ENCODE measurements at places on chromosomes 11 and 22.
A peak's percentile ranks its signal among the peaks of the same experiment; 100 is the strongest.

- peak; percentile 57 for DNase-seq
Measured at GRCh38 chr11:116691771-116692177, 81.0 kb downstream of the BUD13 start.

DNA sequence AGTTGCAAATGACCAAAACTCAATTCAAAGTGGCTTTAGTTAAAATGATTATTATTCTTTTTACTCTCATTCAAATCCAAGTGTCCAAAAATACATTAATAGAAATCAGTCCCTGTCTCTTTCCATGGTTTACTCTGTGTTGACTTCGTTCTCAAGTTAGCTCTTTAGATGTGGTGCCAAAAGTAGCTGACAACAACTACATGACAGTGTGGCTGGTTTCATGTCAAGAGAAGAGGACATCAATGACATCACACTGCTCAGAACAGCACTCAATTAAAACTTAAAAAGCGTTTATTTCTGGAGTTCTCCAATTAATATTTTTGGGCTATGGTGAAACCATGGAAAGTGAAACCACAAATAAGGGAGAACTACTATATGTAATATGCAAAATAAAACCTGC lies 1746.9 kb downstream of the LRRC4C start:
- DNase-seq, result no peak

- no peak for DNase-seq
Measured at GRCh38 chr11:120180551-120181232, 30.1 kb upstream of the OAF start.

- DNase-seq, result peak; percentile 94
Measured at GRCh38 chr11:75771646-75772410, 3.2 kb downstream of the DGAT2 start.

DNA sequence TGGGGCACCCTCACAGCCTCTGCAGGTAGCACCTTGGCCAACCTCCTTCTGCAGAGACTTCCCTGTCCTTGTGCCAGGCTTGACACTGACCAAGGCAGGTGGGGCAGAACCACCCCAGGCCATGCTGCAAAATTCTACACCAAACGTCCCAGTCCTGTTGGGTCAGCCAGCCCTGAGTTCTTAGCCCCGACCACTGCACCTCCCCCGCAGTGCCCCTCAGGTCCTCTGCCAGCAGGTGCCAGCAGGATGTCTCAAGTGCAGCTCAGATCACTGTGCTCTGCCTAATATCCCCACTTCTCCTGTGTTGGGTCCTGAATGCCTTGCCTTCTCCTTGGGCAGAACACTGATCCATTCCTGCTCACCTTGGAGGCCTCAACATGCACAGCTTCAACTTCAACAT lies 999.7 kb downstream of the TBC1D22A start:
- no peak for DNase-seq

- DNase-seq, result no peak
Measured at GRCh38 chr11:120751550-120751949, 240.0 kb downstream of the GRIK4 start.

DNA sequence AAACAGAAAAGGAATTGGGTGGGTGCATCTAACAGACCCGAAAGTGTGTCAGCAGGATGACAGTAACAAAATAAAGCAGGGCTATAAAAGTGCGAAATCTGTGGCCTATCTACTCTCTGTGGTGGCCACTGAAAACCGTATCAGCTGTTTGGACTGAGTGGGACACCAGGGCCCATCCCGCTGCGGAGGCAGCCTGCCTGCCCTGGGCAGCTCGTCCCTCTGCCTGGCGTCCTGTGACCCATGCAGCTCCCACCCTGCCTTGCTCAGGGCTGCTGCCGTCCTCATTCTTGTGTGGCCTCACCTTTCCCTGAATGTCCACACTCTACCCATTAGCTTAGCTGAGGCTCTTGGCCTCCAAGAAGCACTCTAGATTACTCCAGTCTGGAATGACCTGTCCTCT lies 30.4 kb downstream of the CARS1 start:
- DNase-seq, result no peak

DNA sequence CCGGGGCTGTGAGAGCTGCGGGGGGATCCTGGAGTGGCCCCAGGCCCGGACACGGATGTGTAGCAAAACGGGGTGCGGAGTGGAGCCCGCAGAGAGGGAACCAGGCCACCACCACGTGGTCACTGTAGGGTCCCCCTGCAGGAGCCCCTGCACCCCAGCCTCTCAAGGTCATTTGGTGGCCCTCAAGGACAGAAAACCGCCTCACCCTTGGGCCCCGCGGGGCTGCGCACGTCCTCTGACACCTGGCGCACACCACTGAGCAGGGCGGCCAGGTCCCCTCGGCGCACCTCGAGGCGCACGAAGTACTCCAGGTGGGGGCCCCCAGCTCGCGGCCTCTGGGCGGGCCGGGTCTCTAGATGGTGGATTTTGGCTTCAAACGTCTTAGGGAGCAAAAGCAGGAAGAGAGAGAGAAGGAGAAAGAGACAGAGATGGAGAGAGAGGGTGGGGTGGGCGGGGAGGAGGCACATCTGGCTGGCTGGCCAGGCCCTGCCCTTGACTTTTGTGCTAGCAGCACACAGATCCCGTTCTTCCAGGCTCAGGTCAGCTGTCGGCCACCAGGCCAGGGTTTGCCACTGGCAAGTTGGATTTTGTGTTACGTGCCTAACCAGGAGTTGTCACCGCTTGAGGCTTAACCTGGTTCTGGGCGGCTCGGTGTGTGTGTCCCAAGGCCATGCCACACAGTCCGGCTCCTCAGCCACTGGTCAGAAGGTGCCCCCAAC lies 3.2 kb downstream of the TH start:
- DNase-seq, result no peak

DNA sequence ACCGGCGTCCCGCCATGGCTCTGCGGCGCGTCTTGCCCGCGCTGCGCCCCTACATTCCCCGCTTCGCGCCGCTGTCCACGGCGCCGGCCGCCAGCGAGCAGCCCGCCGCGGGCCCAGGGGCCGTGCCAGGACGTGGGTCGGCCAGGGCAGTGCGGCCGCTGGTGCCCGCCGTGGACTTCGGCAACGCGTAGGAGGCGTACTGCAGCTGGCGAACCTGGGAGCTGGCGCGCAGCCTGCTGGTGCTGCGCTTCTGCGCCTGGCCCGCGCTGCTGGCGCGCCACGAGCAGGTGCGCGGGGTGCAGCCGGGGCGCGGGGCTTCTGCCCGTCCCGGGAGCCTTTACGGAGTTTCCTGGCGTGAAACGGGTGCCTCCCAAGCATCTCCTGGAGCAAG lies 20.1 kb downstream of the DGCR6L start:
- DNase-seq, result no peak

DNA sequence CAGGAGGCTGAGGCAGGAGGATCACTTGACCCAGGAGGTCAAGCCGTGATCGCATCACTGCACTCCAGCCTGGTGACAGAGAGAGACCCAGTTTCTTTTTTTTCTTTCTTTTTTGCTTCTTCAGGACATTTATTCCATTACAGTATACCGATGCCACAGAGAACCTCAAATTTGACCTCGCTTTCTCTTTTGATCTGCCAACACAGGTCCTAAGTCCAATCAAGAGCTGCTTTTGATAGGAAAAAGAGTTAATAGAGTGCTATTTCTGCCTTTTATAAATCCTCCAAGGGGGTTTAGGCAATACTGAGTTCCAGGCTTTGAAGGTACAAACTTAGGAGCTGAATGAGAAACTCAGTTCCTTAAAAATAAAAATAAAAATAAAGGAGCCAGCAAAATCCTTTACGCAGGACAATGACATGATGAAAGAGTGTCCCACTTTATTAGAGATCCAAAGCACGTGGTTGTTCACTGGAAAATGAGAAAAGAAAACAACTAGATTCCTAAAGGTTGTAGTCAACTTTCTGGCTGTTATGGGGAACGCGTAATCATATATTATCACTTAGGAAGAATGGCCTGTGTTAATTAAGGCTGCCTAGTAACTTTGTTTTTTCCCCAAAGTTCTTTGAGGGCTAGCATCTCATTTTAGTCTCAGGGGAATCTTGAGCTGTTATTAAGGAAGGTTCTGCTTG lies 27.2 kb downstream of the FADD start:
- no peak for DNase-seq

- DNase-seq, result no peak
Measured at GRCh38 chr11:28284196-28284595, 176.0 kb downstream of the METTL15 start.

All from MCF 10A (cell line).